ENCODE measurements at places on chromosomes 2 and 18. TPM values are rescaled to one million over a fixed set of nuclear protein-coding genes. Genes with fewer than 3 reads are reported as not detected.

- no peak for DNase-seq
These were observed 46.5 kb upstream of the ST3GAL5 start for GRCh38 chr2:85935170-85935745.

DNA sequence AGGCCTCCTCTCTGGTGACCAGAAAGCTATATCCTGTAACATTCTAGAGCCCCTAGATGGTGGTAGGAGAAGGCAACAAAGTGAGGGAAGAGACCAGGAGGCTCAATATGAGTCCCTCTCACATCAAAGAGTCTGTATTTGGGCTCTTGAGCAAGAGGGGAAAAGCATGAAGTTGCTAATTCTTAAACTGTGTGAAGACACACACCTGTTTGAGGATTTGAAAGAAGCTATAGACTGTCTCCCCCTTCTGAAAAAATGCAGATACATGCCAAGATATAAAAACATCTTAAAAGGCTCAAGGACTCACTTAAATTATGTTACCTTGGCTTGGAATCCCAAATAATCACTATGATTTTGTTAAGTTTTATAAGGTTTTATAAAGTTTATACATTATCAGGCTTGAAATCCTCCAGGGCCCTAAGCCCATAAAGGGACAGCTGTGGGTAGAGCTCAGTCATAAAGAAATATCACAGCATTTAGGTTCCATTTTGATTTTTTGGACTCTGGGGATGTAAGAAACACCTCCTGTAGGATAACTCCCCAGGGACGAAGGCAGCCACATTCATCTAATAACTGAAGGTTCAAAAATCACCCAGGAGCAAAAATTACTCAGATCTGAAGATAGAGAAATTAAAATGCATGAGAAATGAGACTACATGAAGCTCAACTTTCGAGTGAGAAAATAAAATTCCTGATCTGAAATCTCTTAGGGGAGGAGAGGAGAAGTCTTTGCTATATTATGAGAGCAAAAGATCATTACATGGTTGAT is 136.1 kb upstream of the LGALSL start:
- DNase-seq: no peak

DNA sequence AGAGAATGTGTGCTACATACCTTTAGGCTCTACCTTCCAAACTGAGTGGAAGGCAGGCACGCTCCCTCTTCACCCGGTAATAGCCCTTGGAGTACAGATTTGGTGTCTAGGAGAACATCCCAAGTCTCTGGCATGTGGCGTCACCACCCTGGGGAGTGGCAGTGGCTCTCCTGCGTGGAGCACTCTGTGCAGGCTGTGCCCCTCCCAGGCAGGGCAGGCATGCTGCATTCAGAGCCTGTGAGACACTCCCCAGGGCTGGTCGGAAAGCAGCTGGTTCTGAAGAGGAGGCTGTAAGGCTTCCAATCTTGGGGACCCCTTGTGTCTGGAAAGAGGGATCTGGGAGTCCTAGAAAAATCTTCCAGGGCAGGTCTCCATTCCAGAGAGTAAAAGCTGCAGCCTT is 193.3 kb downstream of the ANKRD30B start:
- no peak for DNase-seq

- peak; percentile 46 for DNase-seq
These were observed 41.6 kb downstream of the FER1L5 start for GRCh38 chr2:96683972-96684820.

Gene PTH2R
- not detected for total RNA-seq

Gene CFAP53
- not detected for total RNA-seq

- no peak for DNase-seq
These were observed 67.3 kb downstream of the LIPG start for GRCh38 chr18:49628881-49629795.

- no peak for DNase-seq
These were observed 62.4 kb downstream of the ANKRD62 start for GRCh38 chr18:12155996-12156395.

GRCh38 chr2:181682795-181683517 is 2.6 kb upstream of the NEUROD1 start:
- DNase-seq: no peak

DNA sequence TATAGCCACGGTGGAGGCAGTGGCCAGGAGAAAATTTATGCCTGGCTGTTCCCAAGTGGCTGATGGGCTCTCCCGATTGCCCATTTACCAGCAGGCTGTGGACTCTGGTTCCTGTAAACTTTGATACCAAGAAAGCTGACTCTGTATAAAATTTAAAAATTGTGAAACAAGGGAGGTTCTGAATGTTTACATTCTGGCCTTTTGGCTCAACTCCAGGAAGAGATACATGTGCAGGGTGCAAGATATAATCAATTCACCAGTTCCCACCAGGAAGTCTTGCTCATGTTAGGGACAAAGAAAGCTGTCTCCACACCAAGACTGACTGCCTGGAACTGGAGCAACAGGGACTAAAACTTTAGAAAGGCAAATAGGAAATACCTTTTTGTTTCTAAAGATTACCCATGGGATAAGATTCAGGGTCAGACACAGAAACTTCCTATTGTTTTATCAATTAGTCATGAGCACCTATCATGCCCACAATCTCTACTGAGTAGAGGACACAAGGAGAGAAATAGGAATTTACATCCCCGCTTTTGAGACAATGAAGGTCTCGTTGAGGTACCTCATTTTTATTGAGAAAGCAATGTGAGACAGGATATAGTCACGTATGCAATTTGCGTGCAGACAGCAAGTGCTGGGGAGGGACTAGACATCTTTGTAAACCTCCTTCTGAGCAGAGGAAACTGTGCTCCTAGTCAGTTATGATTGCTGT is 123.5 kb downstream of the LIPG start:
- no peak for DNase-seq

- no peak for DNase-seq
These were observed 118.9 kb upstream of the STON1 start for GRCh38 chr2:48411046-48411445.

Gene BBS5
- total RNA-seq: 8.2 TPM

GRCh38 chr18:52510139-52510538 is 170.1 kb downstream of the DCC start:
- no peak for DNase-seq

Gene FAM237A
- total RNA-seq: not detected

GRCh38 chr18:25190472-25190871 is 161.5 kb downstream of the ZNF521 start:
- DNase-seq: no peak

GRCh38 chr2:200417366-200417765 is 92.5 kb downstream of the KCTD18 start:
- no peak for DNase-seq

DNA sequence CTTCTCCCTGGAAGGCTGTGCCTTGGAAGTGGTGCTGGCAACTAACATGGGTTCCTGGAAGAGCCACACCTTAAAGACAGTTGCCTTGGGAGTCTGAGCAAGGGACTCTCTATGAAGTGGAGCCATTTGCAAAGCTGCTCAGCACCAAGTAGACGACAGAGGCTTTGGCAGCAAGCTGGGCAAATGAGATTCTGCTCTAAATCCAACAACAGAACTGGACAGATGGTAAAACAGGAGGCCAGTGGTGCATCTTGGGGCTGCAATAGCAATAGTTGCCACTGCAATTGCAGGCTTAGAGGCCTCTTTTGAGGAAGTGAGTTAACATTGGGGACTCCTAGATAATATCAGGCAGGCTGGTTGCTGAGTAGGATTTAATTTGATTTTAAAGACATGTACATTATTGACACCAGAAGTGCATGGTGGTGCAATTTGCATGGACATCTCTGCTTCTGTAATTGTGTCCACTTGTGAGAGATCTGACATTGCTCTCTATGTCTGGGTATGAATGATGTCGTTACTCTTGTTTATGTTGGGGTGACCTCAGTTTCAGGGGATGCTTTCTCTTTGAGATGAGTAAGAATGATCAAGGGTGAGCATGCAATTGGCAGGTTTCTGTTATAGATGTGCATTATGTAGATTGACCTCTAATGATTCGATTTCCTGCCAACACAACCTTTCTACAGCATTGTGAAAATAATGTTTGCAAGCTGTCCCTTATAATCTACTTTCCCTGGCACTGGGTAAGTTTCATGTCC is 568.3 kb upstream of the MEX3C start:
- DNase-seq: no peak

Gene OSBPL1A
- 71.3 TPM for total RNA-seq

DNA sequence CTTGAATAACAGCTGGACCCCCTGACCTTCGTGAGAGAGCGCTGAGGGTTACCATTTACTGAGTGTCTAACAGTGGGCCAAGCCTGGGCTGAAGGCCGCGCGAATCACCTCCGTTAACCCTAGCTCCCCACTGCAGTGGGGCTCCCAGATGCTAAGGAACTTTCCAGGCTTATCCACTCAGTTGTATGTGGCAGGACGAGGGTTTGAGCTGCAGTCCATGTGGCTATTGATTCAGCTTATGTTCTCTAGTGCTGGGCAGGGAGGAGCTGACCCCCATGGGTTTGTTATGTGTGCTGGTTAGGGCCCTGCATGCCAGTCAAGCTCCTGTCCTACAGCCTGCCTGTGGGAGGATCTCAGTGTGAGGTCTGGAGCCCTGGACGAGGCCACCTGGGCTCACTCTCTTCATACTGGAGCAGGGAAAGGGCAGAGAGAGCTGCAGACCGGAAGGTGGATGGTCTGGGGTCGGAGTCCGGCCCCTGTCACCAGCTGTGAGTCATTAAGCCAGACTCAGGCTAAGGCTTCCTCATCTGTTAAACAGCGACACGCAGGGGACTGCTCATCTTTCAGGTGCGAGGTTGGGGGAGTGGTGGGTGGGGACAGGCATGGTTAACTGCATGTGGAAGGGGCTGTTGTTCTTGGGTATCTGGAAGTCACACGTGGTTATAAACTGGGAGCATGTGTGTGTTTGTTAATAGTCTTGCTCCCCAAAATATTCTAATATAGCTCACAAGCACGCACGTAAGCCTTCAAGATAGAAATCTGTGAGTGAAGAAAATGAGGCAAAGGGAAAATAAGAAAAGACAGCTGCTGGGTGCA is 6.6 kb downstream of the PSD4 start:
- no peak for DNase-seq

DNA sequence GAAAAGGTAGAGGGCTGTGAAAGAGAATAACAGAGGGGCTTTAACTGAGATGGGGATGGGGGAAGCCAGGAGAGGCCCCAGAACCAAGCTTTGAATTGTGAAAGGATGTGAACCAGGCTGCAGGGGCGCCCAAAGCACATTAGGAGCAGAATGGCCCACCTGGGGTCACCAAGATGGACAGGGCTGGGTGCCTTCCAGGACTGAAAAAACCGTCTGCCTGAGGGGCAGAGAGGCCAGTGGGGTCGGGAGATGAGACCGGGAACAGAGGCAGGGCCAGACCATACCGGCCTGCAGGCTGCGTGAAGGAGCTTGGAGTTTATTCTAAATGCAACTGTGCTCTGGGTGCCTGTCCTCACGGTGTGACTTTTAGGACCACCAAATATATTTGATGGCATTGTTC is 29.1 kb upstream of the FAM136A start:
- no peak for DNase-seq

- DNase-seq: no peak
These were observed 42.1 kb downstream of the TET3 start for GRCh38 chr2:74026687-74027241.

All from sigmoid colon (tissue), 7 donors.